ENCODE measurements at places on chromosomes 2 and 18.
A peak's percentile ranks its signal among the peaks of the same experiment; 100 is the strongest.

- DNase-seq: peak; percentile 31
These were observed at the start of gene CYBRD1 for GRCh38 chr2:171522052-171522787. Gene CYBRD1, plus strand, starts transcription at chr2:171522474. Its CDS starts 72 bp downstream, at chr2:171522546.

GRCh38 chr2:48711343-48711742 is 44.2 kb downstream of the LHCGR start:
- no peak for DNase-seq

- no peak for DNase-seq
These were observed 1.6 kb downstream of the KANSL1L start for GRCh38 chr2:210169516-210170195.

DNA sequence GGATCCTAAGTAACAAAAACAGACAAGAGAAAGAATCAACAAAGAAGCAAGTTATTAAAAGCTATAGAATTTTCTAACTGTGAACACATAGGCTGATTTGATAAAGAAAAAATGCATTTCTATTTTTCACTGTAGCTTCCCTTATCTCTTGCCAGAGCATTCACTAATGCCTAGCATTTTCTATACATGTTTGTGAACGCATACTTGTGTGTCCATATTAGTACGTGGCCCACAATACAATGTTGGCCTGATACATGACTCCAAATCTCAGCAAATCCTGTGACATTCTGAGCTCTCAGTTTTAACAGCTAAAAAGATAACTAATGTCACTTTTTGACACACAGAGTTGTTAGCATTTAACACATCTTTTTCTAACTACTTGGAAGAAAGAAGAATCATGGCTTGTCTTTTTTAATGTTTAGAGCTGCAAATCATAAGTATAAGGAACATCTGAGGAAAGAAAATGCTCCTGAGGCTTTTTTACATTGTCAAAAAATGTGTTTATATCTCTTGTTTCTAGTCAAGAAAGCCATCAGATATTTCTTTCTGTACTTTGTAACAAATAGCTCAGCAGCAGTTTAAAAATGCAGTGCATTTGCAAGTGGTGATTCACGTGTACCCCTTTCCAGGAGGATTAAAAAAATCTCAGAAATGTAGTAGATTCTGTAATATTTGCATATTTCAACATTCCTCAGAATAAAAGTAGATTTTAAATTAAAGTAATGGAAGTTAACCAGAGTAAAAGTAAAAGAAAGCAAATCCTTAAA is 1646.8 kb upstream of the TMEFF2 start:
- DNase-seq: no peak

GRCh38 chr2:1611886-1612285 is 132.4 kb downstream of the PXDN start:
- DNase-seq: no peak

GRCh38 chr2:134982603-134983002 is 64.0 kb downstream of the CCNT2 start:
- DNase-seq: no peak

GRCh38 chr18:7102131-7102530 is 15.5 kb downstream of the LAMA1 start:
- DNase-seq: no peak

- no peak for DNase-seq
These were observed 755 bp downstream of the SPAST start for GRCh38 chr2:32064021-32064601.

DNA sequence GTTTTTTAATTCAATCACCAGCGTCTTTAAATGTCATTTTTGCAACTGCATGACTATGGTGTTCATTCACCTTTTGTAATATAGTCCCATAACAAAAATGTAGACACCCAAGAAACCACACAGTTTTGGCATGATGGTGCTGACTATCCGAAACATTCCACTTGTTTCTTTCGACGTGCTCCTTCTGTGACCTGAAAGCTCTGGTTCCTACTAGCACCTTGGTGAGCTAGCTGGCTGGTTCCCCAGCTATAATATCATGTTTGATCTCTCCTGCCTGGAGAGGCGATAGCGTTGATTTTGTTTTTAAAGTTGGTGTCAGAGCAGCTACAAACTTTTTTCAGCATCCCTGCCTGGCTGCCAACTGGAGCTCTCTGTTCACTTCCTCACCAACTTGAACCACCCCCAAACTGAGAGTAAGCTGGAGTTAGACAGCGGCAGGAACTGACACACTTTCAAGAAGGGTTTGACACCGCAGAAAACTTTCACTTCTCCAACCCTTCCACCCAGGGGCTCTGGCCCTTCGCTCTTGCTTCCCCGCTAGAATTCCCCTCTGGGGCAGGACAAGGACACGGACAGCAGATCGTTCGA is 1.1 kb downstream of the ATAD2B start:
- peak; percentile 78 for DNase-seq

- DNase-seq: peak; percentile 50
These were observed 54.3 kb downstream of the CDK15 start for GRCh38 chr2:201860636-201861066.

- DNase-seq: no peak
These were observed 33.8 kb downstream of the RBKS start for GRCh38 chr2:27856386-27856785.

DNA sequence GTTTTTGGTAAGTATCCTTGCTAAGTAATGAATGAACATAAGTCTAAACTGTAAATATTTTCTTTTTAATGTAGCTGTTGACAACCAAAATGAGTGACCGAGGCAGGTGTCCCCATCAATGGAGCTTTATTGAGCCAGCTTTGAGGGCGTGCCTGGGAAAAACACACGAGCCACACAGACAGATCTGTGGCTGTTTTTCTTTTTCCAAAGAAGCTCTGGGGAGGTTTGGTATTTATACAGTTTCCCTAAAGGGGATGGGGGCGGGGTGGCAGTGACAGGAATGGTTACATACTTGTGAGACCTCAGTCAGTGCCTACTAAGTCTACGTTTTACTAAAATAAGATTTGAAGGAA is 11.2 kb downstream of the DBI start:
- DNase-seq: no peak

GRCh38 chr2:28681158-28681571 is 70.5 kb upstream of the PPP1CB start:
- peak; percentile 62 for DNase-seq
